ENCODE measurements at places on chromosomes 11 and 22. TPM values are rescaled to one million over a fixed set of nuclear protein-coding genes. Genes with fewer than 3 reads are reported as not detected.

Gene ARCN1
- 139 TPM for polyA plus RNA-seq

Gene ANO5
- polyA plus RNA-seq, result 8.2 TPM

Gene EEF1G
- 2,426 TPM for polyA plus RNA-seq

Gene MAJIN
- polyA plus RNA-seq, result 0.09 TPM

Gene KRTAP5-10
- 0.19 TPM for polyA plus RNA-seq

Gene IGSF22
- 1.5 TPM for polyA plus RNA-seq

Gene CDC45
- 8.7 TPM for polyA plus RNA-seq

Gene ACRV1
- polyA plus RNA-seq, result 0.27 TPM

Gene OR51E2
- 0.34 TPM for polyA plus RNA-seq

Gene PKDREJ
- 0.69 TPM for polyA plus RNA-seq

Gene P2RX3
- 2.1 TPM for polyA plus RNA-seq

Gene OR2AG1
- polyA plus RNA-seq, result 0.07 TPM

Gene DRAP1
- 71.0 TPM for polyA plus RNA-seq

Gene CALCA
- polyA plus RNA-seq, result 2.0 TPM

Gene CST6
- polyA plus RNA-seq, result 1.7 TPM

Gene ARHGAP42
- polyA plus RNA-seq, result 18.2 TPM

Gene POU2AF2
- polyA plus RNA-seq, result 0.49 TPM

Gene THY1
- 44.4 TPM for polyA plus RNA-seq

Gene CBX6
- 25.6 TPM for polyA plus RNA-seq

Gene RFPL2
- 0.21 TPM for polyA plus RNA-seq

Gene STX5
- 42.4 TPM for polyA plus RNA-seq

Gene NPAS4
- polyA plus RNA-seq, result 1.7 TPM

Gene ENTHD1
- 0.06 TPM for polyA plus RNA-seq

Gene SMC1B
- 0.27 TPM for polyA plus RNA-seq

Gene LZTR1
- 39.0 TPM for polyA plus RNA-seq

Gene E2F8
- polyA plus RNA-seq, result 17.7 TPM

Gene RIC8A
- 64.2 TPM for polyA plus RNA-seq

Gene LRRC32
- 11.6 TPM for polyA plus RNA-seq

Gene CNGA4
- 0.16 TPM for polyA plus RNA-seq

Gene GLYATL1
- polyA plus RNA-seq, result 10.0 TPM

Gene SLC37A2
- polyA plus RNA-seq, result 91.1 TPM

Gene SPDYC
- not detected for polyA plus RNA-seq

Gene SLC43A3
- polyA plus RNA-seq, result 13.4 TPM

Gene OR8D4
- not detected for polyA plus RNA-seq

Gene SERHL2
- polyA plus RNA-seq, result 2.9 TPM

Gene CLP1
- polyA plus RNA-seq, result 13.8 TPM

Gene IL10RA
- 8.6 TPM for polyA plus RNA-seq

Gene SHISA8
- 0.10 TPM for polyA plus RNA-seq

Gene ART5
- 0.25 TPM for polyA plus RNA-seq

Gene OR11H1
- polyA plus RNA-seq, result not detected
